ENCODE measurements at places on chromosomes 12 and 14.

- DNase-seq: no peak
These were observed 10.7 kb upstream of the PPFIBP1 start for GRCh38 chr12:27513155-27513824.

- no peak for DNase-seq
These were observed 82.4 kb upstream of the WSCD2 start for GRCh38 chr12:108046650-108047049.

DNA sequence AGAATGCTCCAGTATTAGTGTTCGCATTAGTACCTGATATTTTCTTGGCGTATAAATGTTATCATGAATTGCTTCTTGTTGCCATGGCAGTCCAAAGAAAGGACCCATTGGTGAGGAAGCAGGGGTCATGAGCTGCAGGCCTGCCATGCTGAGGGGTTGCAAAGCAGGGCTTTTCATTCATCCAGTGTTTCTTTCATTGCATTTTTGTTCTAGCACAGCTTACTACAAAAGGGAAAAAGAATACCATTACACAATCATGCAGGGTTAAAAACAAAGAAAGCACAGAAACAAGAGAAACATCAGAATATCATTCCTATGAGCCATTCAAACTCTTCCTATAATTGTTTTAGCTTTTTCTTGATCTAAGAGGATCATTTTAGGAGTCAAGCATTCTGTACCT is 24.0 kb downstream of the DICER1 start:
- no peak for DNase-seq

GRCh38 chr12:78040111-78040510 is 209.4 kb downstream of the NAV3 start:
- no peak for DNase-seq

- no peak for DNase-seq
These were observed 26.4 kb upstream of the GPR132 start for GRCh38 chr14:105091517-105092170.

- DNase-seq: no peak
These were observed 109.8 kb upstream of the GPHB5 start for GRCh38 chr14:63428486-63428885.

DNA sequence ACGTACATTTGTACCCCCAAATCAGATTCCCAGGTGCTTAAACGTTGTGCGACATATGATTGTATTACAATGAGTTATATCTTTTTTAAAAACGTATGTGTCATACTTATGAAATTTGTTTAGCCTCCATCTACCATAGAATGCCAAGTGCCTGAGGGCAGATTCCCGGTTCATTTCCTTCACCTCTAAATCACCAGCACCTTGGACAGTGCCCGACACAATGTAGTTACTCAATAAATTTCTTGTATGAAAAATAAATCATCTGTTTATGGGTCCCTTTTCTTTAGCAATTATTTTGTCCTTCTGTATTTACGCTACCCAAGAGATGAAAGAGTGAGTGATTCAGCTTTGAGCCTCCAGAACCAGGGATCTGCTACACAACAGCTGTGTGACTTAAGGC is 157.4 kb downstream of the TBX5 start:
- DNase-seq: no peak

DNA sequence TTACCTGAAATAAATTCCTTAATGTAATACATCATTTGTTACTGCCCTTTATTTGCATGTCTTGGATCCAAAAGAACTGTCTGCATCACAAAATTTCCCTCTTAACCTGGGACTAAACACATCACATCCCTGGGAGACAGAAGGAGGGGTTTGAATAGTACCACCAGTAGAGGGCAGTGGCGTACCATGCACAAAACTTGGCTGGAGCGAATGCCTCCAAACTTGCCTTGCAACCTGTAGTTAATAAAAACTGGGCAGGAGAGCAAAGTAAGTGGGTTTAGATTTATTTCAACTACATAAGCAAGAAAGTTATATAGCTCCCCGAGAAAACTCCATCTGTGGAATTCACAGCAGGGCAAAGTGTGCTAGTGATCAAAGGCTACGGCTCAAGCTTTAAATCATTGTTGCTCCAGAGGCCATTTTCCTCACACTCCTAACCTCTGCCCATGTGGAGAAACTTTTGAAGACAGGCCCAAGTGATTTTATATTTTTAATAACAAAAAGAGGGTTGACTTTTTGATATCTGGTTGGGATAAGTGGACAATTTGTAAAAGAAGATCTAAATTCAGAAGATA is 1176.7 kb upstream of the SEL1L start:
- DNase-seq: no peak

GRCh38 chr12:94222351-94223084 is 74.1 kb downstream of the PLXNC1 start:
- DNase-seq: no peak

DNA sequence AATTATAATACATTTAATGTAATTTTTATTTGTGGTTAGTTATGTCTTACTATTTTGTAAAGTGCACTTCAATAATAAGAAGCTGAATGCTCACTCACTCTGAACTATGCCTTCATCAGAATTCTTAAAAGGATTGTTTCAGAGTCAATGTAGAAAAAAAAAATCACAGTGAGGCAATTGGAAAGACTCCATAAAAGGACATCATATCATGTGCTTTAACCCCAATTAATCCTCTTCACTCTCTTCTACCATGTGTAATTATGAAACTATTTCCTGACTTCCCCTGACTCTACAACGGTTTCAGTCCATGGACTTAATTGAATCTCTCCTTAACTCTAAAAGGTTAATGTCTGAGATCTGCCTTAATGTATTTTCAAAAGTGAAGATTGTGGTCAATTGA is 250.4 kb upstream of the ALG10 start:
- DNase-seq: no peak

- no peak for DNase-seq
These were observed 47.7 kb downstream of the LEMD3 start for GRCh38 chr12:65217086-65217485.

GRCh38 chr12:27338473-27338872 is 5.8 kb downstream of the BMAL2 start:
- no peak for DNase-seq

GRCh38 chr12:47317175-47317915 is 237.6 kb upstream of the AMIGO2 start:
- no peak for DNase-seq

DNA sequence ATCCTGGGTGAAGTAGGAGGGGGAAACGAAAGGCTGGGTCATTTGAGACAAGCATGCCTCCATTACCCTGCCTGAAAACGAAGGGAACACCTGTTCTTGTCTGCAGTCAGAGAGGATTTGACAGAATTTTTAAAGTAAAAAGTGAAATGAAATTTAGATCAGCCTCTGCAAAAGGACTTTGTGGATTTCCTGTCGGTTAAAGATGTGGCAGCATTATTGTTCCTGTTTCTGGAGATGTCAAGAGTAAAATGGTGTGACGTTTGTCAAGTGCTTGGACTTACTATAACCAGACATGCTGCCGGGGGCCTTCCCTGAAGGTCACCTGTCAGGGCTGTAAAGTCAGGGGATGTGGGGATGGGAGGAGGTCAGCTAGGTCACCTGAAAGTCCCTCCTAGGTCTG is 32.0 kb downstream of the NRXN3 start:
- no peak for DNase-seq

DNA sequence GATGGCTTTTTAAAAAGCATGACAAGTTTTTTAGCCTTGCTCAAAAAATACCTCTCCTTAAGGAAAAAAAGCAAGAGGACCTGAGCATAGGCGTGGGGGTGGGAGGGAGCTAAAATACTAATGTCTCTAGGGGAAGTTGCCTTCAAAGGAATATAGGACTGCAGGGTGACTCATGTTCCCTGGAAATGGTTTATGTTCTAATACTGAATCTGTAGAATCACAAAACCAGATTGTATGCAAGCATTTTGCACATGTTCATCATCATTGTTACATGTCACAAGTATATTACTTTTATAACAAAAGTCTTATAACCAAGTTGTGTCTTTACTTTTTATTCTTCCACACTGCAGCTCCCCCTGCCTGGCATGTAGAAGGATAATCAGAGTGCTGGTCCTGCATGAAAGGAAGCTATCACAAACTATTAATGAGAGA is 36.6 kb downstream of the GPR135 start:
- DNase-seq: no peak

- DNase-seq: no peak
These were observed 60.6 kb upstream of the HECTD1 start for GRCh38 chr14:31268216-31268615.

DNA sequence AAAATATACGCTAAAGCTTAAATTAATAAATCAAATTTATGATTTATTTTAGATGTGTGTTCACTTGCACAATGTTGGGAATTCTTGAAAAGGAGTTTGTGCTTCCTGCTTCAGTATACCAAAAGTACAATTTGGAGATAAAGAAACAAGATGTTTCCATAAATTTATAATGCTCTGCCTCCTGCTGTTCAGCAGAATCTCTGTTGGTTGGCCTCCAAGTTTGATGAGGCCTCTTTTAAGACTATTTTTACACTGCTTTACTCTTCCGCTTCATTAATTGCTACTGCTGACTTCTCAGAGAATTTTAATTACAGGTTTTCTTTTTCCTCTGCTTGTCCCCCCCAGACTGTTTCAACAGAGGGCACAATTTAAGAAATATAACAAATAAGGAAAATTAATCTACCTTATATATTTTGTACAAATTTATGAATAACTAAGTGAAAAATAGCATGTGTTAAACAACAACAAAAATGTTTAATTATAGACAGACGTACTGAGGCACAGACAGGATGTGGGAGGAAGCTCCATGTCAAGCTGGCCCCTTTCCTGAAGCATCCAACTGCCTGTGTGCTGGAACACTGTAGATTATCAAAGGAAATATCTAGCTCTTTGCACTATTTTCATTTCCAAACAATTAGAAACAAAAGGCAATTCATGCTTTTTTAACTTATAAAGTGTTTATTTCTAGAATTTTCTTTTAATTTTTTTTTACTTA is 83.9 kb downstream of the PIK3C2G start:
- no peak for DNase-seq

GRCh38 chr12:54452628-54453027 is 20.8 kb downstream of the GTSF1 start:
- DNase-seq: no peak

GRCh38 chr12:120468325-120468820 is 1.2 kb downstream of the SRSF9 start:
- DNase-seq: no peak

DNA sequence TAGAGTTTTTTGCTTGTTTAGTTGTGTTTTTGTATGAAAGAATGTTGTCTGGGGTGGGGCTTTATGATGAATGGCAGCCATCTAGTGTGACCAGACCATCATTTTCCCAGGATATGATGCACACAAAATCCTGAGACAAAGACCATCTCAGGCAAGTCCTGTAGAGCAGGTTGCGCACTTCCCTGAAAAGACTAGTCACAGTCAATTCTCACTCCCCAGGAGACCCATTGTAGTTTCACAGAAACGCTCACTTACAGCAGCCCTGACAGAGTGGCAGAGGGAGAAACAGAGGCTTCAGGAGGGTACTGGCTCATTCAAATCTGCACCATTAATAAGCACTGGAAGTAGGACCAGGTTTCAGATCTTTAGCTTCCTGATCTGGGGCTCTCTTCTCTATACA is 183.2 kb downstream of the TMEM117 start:
- no peak for DNase-seq

GRCh38 chr12:116492703-116493324 is 66.4 kb upstream of the MAP1LC3B2 start:
- no peak for DNase-seq

- DNase-seq: no peak
These were observed 170.6 kb upstream of the DIO2 start for GRCh38 chr14:80381807-80382363.

Measured in effector memory CD4-positive, alpha-beta T cell (primary cell).